ENCODE measurements at places on chromosomes 5 and 9. TPM values are rescaled to one million over a fixed set of nuclear protein-coding genes. Genes with fewer than 3 reads are reported as not detected.

GRCh38 chr5:169050636-169051035 is 250.3 kb downstream of the SLIT3 start:
- DNase-seq: no peak

- DNase-seq: peak; percentile 5
Measured at GRCh38 chr5:97127727-97128126, 14.7 kb downstream of the LIX1 start.

The EPB41L4B gene
- 1.0 TPM for total RNA-seq

The INSL6 gene
- not detected for total RNA-seq

The SAP30L gene
- total RNA-seq: 26.0 TPM

All from GM23248 (cell line).